ENCODE measurements at places on chromosomes 16 and 17. TPM values are rescaled to one million over a fixed set of nuclear protein-coding genes. Genes with fewer than 3 reads are reported as not detected.

- peak; percentile 44 for DNase-seq
Measured at GRCh38 chr17:58587713-58588117, 73.3 kb upstream of the MTMR4 start.

DNA sequence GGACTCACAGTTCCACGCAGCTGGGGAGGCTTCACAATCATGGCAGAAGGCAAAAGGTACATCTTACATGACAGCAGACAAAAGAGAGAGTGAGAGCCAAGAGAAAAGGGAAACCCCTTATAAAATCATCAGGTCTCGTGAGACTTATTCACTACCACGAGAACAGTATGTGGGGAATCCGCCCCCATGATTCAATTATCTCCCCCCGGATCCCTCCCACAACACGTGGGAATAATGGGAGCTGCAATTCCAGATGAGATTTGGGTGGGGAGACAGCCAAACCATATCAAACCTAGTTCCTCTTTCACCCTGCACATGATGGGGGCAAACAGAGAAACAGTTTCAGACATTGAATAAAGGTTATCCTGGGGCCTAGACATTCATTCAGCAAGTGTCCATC, 32.2 kb upstream of the IRX6 start:
- no peak for DNase-seq

C16orf86 gene
- 1.7 TPM for total RNA-seq

AGRP gene
- not detected for total RNA-seq
